SK-MEL-5 (cell line): ENCODE measurements at places on chromosomes 1 and 21.
A peak's percentile ranks its signal among the peaks of the same experiment; 100 is the strongest.

GRCh38 chr1:48776393-48777218 lies at the start of gene BEND5:
Gene BEND5 (minus strand): TSS chr1:48776891. CDS start chr1:48776831, 60 bp downstream.
- no peak for DNase-seq

GRCh38 chr1:182376936-182377574 lies 14.5 kb downstream of the GLUL start:
- no peak for DNase-seq

- DNase-seq = no peak
These were observed 1450.1 kb downstream of the KCNT2 start for GRCh38 chr1:195158091-195158490.

GRCh38 chr1:15684042-15684461 lies at the start of gene PLEKHM2:
Gene PLEKHM2 (plus strand): TSS chr1:15684320. CDS start chr1:15684559, 239 bp downstream.
- no peak for DNase-seq

DNA sequence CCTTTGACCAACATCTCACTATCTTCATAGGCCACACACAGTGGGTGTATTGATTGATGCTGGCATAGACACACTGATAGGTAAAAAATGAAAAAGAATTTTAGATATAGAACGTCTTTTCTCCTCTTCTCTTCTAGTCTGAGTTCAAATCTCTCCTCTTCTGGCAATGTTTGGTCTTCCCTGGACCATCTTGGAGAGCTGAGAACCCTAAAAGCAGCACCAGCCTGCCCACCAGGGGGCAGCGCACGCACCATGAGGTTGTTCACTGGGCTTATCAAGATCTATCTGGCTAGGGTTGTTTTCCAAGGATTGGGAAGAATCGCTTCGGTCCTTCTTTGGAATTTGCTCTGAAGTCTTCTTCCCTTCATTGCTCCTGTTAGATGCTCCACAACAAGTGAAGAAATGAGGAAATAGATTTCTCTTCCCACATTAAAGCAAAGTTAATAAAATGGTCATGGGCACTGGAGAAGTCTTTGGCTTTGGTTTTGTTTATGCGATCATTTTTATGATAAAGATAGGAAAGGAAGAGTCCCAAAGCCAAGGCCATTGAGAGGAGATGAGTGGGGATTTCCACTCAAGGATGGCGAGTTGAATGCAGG lies 104.0 kb upstream of the OLIG2 start:
- peak; percentile 53 for DNase-seq

GRCh38 chr1:40266786-40267535 lies 8.9 kb downstream of the ZMPSTE24 start:
- DNase-seq = no peak

DNA sequence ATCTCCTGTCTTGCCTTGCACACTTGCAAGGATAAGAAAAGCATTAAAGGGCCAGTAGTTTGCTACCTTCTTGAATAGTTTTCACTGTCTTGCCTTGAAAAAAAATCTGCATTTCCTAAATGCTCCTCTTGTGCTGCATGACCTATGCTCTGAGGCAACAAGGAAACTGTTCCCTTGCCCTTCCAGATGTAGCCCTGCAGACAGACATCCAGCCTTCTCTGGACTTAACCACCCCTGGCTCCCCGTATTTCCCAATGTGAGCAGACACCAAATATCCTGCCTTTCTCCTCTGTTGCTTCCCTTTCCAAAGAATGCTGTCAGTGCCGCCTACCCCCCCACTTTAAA lies 177.6 kb downstream of the GABPA start:
- peak; percentile 81 for DNase-seq

DNA sequence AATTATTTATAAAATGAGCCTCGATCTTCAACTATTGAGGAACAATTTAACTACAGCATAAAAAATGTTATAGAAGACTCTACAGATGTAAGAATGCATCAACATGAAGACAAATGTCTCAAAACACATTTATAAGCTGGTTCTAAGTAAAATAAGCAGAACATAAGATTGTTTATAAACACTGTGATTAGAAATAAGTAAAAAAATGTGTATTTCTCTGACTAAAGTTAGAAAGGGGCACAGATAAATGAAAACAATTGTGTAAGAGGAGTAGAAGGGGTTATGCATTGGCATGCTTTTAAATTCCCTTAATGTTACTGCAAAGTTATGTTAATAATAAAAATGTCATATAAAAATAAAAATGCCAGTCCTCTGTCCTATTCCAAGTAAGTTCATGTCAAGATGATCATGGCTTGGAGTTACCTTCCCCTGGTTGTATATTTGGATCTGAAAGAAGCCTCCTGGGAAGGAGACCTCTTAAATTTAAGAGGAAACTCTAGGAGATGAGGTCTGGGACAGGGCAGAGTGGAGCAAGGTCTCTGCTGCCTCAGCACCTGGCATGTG lies 70.2 kb upstream of the FAM20B start:
- no peak for DNase-seq

DNA sequence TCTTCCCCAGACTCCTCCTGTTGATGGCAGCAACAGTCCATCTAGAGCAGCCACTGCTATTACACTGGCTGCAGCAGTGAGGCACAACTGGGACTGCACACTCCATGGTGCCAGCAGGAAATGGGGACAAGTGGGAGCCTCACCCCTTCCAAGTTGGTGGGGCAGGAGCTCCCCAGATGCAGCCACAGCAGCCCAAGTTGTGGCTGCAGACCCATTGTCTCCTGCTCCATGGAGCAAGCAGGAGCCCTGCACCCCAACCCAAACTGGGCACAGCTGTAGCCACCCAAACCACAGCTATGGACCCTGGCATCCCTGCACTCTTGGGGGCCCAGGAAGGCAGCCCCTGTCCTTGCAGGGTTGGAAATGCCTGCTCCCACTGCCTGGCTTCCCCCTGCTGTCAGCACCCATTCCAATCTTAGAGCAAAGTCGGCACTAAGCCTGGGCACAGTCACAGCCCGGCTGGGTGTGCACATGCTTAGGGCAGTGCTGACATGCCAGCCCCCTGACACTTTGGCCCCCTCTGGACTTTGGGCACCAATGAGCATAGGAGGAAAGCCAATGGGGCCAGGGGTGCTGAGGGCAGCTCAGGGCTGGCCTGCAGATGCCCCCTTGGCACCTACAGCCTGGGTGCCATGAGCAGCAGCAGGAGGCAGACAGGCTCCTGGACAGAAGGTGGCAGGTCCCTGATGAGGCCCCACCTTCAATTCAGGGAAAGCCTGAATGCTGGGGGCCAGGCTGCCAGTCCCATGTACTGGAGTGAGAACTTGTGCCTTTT lies 44.0 kb downstream of the MATN1 start:
- DNase-seq = no peak

GRCh38 chr1:175209493-175209921 lies 16.9 kb upstream of the KIAA0040 start:
- no peak for DNase-seq

DNA sequence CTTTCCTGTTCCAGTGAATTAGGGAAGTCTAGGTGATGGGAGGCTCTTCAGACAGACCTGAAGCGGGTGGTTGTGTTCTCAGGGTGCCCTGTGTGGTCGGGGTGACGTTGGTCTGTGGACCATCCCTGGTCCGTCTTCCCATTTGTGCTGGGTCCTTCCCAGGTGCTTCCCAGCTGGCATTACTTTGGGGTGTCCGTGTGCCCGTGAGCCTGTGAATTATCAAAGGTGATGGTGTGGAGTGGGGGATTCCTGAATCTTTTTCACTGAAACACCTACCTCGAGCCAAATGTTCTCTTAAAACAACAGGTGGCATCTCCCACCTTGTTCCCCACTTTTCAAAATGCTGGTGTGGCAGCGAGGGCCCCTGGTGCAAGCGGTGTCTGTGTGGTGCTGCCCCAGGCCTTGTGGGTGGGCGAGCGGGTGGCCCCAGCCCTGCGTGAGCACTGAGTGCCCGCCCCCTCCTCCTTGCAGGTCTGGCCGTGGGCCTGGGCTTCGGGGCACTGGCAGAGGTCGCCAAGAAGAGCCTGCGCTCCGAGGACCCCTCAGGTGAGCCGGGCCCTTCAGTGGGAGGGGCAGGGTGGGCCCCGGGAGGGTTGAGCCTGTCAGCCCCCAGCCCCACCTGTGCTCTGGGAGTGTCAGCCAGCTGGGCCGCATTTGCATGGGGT lies 37.0 kb downstream of the COQ8A start:
- DNase-seq = no peak

DNA sequence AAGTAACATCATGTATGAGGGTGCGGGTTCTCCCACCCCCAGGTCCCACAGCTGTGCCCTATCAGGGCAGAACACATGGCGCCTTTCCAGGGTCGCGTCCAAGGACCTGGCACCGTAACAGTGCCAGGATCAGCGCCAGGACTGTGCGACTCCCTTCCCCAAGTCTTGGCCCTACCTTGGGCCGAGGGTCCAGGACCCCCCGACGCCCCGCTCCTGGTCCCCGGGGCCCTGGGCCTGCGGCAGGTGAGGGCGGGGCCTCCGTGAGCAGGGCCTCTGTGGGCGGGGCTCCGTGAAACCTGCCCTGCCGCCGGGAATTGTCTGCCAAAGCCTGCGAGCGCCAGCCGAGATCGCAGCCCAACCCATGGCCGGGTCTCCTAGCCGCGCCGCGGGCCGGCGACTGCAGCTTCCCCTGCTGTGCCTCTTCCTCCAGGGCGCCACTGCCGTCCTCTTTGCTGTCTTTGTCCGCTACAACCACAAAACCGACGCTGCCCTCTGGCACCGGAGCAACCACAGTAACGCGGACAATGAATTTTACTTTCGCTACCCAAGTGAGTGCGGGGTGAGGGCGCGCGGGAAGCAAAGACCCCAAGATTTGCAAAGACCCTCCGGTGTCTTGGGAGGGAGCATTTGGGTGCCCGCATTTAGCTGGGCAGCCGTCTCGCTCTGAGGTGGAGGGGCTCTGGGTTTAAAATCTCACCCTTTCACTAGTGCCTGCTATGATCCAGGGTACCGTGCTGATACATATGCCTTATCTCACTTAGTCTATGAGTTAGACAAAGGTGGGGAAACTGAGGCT lies at the start of gene RHBG:
Gene RHBG (plus strand): TSS at position 323 of the 796 bp plus-strand sequence. CDS start 39 bp downstream, at position 362.
- DNase-seq = peak; percentile 32

DNA sequence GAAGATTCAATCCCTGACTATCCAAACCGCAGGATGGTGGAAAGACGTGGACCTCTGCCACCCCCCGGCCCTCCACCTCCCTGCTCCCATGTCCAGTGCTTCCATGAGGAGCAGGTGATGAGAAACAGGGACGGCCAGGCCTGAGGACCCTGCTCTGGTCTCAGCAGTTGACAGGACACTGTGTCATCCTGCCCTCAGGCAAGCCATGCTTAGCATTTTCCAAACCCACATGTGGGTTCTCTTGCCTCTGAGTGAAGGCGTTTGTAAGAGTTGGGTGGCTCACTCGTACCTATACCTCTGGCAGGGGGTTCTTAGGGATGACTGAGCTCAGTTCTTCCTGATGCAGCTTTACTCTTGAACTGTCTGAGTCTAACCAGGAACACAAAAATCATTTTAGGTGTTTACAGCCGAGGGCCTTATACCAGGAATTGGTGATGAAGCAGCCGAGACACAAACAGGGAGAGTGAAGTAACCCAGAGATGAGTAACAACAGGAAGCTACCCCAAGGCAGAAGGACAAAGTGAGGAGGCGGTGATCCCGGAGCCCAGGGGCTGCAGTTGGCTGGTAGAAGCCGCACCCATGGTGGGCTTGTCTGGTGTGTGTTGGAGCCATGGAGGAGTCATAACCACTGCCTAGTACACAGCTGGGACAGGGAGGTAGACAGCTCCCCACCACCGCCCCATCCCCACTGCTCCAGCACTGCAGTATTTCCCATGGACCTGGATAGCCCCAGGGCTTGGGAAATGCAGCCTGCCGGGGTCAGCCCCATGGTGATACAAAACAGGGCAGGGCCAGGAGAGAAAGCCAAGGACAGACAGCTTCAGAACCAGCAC lies 21.4 kb downstream of the MYBPH start:
- DNase-seq = no peak

- no peak for DNase-seq
These were observed 7.9 kb downstream of the LEFTY2 start for GRCh38 chr1:225933072-225933471.

- no peak for DNase-seq
These were observed 77.9 kb downstream of the GALNT2 start for GRCh38 chr1:230144758-230145504.

- DNase-seq = no peak
These were observed 82.1 kb upstream of the PPM1J start for GRCh38 chr1:112797224-112797623.

DNA sequence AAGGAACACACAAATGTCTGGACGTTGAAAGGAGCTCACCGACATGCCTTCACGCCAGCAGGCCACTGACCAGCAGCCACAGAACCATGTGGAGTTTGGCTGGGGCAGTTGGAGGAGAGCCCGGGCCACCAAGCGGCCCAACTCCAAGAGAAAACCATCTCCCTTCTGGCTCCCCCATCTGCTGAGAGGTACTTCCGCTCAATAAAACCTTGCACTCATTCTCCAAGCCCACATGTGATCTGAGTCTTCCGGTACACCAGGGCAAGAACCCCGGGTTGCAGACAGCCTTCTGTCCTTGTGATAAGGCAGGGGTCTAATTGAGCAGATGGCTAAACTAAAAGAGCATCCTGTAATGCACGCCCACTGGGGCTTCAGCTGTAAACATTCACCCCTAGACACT lies 24.4 kb downstream of the RGS4 start:
- DNase-seq = no peak

GRCh38 chr1:154158307-154159125 lies 3.6 kb upstream of the NUP210L start:
- DNase-seq = peak; percentile 77

DNA sequence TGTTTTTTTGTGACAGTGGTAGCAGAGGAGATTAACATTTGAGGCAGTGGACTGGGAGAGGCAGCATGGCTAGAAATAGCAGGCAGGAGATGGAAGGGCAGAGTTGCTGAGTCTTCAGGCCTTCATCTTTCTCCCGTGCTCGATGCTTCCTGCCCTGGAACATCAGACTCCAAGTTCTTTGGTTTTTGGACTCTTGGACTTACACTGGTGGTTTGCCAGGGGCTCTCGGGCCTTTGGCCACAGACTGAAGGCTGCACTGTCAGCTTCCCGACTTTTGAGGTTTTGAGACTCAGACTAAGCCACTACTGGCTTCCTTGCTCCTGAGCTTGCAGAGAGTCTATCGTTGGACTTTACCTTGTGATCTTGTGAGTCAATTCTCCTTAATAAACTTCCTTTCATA lies 24.2 kb upstream of the LEFTY2 start:
- no peak for DNase-seq

- DNase-seq = no peak
These were observed 397.9 kb upstream of the NR5A2 start for GRCh38 chr1:199629624-199630023.

GRCh38 chr1:244074559-244075171 lies 23.6 kb downstream of the ZBTB18 start:
- no peak for DNase-seq

DNA sequence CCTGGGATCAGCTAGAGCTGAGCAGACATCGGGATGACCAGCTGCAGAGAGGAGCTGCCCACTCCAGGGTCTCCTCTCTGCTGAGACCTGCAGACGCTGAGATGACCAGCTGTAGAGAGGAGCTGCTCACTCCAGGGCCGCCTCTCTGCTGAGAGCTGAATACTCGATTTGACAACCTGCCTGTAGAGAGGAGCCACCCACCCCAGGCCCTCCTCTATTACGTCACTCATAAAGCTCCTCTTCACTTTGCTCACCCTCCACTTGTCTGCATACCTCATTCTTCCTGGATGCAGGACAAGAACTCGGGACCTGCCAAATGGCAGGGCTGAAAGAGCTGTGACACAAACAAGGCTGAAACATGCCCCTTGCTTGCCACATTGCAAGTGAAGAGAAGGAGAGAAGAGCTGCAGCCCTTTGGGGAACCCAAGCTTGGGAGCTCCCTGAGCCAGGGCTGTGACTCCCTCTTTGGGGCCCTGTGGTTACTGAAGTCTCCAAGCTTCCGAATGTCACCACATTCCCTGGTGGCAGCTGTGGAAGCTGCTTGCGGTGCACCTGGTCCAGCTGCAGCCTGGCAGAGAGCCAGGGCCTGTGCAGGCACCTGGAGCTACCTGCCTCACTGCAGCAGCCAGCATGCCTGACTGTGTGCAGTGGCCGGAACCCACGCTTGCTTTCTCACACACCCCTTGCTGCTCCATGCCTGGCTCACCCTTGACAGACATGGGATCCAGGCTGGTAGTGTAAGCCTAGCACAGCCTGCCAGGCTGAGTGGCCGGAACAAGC lies 59.6 kb downstream of the CC2D1B start:
- no peak for DNase-seq
